ENCODE measurements at places on chromosomes 12 and 14.
A peak's percentile ranks its signal among the peaks of the same experiment; 100 is the strongest.

DNA sequence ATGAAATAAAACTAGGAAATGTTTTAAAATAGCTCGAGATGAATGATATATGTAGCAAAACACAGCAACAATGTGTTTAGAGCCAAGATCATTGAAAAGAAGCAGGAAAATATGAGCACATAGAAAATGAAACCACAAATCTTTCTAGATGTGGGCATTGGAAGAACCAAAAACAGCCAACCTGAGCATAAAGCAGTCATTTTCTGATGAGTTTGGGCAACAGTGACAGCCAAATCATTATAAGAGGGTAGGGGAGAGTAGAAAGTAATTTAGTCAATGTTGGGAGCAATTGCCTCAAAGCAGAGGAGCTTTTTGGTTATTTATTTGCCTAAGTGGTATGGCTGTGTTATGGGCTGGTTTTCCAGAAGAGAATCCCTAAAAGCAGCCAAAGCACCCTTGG is 8.8 kb upstream of the BICDL1 start:
- DNase-seq, result no peak

GRCh38 chr14:104935026-104935650 is 10.5 kb downstream of the PLD4 start:
- no peak for DNase-seq

- no peak for DNase-seq
Observed at GRCh38 chr14:79412822-79413221, 798.5 kb downstream of the DIO2 start.

DNA sequence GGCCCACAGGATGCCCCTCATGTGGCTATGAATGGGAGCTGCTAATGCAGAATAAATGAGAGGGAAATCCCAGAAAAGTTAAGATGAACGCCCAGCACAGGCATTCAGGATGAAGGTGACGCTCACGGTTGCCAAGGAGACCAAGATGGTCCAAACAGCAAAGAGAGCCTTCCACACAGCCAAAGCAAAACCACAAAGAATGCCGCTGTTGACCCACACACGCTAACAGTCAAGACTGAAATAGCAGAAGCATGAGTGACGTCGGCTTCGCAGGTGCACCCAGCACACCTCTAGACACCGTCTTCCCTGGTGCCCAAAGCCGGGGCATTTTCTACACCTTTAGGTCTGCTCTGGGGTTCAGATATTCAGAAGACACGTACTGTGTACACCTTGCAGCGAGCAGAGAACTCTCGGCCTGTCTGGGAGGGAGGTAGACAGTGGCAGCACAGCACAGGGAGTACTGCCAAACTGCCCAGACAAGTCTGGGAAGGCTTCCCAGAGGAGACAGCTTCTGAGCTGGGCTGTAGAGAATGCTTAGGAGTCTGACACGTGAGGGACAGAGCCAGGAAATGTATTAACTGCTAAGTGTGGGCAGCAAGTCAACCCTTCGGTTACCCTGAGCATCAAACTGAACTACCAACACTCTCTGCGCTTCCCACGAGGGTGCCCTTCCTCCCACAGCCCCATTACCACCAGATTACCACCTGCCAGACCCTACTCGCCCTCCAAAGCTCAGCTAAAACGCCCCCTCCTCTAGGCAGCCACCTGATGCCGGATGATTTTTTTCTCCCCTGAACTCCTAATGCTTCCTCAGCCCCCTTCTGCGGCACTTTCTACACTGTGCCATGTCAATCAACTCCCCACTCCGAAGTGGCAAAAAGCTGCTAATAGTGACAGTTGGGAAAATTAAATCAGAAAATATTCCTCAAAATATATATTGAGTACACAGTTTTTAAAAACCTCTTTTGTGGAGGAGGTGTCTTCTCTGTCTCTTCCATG is 50.1 kb downstream of the CCDC88C start:
- DNase-seq, result peak; percentile 64

- DNase-seq, result no peak
Observed at GRCh38 chr14:54685286-54685845, 118.4 kb downstream of the SAMD4A start.

DNA sequence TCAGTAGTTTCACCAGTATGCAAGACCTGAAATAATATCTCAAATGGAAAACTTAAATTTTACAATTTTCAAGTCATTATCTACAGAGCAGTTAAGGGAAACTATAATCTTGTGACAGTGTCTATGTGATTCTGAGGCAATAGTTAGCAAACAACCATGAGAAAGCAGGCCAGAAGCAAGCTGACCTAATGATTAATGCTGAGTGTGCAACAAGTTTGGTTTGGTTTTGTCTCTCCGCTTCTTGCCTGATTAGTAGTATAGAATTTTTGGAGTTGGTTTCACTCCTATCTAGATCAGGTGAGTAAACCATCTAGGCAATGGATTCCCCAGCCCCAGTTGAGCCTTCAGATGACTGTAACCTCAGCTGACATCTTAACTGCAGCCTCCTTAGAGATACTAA is 212.9 kb upstream of the NAV3 start:
- DNase-seq, result no peak

Data from activated T-cell treated with anti-CD3 and anti-CD28 coated beads, Interleukin-2, amount 50 U/mL, for 48 hours (primary cell).